ENCODE measurements at places on chromosomes 2 and 18.
A peak's percentile ranks its signal among the peaks of the same experiment; 100 is the strongest.

DNA sequence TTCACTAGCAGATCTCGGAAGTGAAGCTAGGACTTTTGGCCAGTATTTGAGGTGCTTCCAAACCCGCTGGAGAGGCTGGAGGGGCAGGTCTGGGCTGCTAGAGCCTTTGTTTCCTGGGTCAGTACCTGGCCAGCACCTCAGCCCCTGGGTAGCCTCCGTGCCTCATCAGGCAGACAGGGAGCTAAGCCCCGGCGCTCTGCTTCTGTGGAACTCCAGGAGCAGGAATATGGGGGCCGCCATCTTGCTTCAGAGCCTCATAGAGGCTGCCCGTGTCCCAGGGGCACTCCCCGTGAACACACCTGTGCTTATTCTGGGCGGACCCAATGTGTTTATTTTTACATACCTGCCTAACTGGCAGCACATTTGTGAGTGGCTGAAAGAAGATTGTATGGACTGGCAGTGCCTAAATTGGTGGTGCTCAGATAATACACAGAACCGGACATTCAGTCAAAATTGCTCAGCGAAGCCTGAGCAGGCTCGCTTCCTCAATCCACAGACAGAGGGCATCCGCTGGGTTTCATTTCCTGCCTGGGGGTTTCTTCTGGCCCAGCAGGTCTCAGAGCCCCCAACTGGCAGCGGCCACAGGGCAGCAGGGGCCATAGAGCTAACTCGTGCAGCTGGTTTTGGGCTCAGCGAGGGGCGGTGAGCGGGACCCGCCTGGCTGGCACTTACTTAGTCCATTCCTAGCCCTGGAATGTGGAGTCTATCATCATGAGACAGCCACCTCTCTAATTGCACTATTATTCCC, 176.8 kb upstream of the ALKAL2 start:
- no peak for DNase-seq

DNA sequence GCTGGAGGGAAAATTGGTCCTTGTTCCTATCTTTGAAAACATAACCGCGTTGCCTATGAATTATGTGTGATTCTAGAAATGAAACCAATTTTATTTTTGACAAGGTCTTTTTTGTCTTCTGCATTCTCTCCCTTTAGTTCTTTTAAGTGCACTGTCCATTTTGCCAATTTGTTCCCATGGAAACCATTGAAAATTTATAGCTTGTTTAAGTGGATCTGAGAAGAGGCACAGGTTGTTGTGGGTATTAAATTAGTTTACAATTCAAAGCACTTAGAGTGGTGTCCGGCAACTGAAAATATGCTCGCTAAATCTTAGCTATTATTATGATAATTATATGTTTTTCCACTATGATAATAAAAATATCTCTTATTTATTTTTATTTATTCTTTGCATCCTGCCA, 107.5 kb upstream of the FSHR start:
- DNase-seq = no peak

DNA sequence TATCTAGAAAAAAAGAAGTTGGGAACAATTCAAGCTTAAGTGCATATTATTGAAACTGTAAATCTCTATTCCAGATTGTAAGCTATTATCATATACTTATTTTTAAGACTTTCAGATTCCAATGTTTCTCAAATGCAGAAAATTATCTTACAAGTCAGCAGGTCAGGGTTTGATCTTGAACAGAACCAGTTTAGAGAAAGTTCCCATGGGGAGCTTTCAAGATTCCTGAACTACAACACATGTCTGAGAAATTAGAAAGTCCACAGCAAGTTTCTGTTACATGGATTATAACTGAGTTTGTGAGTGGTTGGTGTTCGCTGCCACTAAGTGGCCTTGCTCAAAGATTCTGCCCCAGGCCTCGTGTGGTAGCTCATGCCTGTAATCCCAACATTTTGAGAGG, 31.6 kb upstream of the SP3 start:
- DNase-seq = no peak

DNA sequence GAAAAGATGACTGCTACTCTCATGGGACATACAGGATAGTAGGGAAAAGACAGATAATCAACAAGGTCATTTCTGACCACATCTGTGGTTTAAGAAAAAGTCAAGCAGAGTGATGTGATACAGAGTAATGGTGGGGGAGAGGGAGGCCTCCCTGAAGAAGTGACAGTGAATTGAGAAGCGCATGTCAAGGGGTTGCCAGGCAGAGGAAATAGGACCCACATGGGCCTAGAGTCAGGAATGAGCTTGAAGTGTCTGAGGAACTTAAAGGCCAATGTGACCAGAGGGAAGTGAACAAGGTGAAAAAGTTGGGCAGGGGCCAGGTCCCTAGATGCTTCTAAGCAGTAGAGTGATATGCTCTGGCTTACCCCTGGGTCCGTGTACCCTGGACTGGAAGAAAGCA, 113.5 kb upstream of the PPP1CB start:
- no peak for DNase-seq

DNA sequence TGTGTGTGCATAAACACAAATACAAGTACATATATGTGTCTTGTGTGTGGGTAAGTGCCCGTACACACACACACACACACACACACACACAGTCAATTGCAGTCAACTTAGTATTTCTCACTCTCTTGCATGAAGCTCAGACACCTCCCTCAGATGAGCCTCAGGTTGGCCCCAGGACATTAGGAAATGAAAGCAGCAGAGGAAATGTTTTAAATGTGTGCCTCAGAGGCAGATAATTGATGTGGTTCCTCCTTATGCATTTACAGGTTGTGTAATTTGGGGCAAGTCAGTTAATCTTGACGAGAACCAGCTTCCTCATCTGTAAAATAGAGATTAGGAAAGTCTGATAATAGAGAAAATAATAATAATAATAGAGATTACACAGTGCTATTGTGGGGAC, 814.0 kb upstream of the ID2 start:
- DNase-seq = no peak

DNA sequence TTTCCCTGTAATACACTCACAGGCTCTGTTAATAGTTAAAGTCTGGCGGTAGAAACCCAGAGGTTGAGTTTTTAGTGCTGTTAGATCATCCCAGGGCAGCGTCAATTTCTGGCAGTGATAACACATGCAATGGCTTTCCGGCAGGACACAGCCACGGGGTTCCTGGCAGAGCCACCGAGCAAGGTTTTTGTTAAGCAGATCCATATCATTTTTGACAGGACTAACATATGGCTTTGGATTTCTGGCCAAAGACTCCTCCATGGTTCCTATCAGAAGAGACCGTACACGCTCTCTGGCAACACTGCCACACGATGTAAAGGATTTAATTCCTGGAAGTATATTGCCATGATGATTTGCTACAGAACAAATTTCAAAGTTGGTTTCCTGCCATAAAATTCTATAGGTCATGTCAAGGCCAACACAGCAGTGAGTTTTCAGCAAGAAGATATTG, 854.3 kb downstream of the LRRTM4 start:
- no peak for DNase-seq

GRCh38 chr18:59039449-59039848, 100.2 kb upstream of the SEC11C start:
- no peak for DNase-seq

- no peak for DNase-seq
These were observed 249.3 kb upstream of the SYT4 start for GRCh38 chr18:43526426-43527145.

GRCh38 chr2:239548451-239548871, 147.6 kb upstream of the HDAC4 start:
- no peak for DNase-seq

DNA sequence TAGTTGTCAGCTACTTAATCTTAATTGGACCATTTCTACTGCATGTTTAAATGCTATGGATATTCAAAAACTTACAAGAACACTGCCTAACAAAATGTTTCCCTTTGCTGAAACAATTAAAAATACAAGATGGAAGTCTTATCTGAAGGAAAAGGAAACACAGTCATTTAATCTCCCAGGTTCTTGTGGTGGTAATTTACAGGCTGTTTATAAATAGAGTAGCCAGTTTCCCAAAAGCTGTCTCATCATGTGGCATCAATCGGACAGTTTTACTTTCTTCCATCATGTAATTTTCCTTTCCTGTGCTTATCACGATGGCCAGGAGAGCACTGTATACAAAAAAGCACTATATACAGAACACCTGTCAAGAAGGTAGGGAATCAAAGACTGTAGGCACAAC, 368.1 kb downstream of the ZEB2 start:
- DNase-seq = no peak

GRCh38 chr18:400456-400855, 100.0 kb downstream of the COLEC12 start:
- DNase-seq = peak; percentile 96

DNA sequence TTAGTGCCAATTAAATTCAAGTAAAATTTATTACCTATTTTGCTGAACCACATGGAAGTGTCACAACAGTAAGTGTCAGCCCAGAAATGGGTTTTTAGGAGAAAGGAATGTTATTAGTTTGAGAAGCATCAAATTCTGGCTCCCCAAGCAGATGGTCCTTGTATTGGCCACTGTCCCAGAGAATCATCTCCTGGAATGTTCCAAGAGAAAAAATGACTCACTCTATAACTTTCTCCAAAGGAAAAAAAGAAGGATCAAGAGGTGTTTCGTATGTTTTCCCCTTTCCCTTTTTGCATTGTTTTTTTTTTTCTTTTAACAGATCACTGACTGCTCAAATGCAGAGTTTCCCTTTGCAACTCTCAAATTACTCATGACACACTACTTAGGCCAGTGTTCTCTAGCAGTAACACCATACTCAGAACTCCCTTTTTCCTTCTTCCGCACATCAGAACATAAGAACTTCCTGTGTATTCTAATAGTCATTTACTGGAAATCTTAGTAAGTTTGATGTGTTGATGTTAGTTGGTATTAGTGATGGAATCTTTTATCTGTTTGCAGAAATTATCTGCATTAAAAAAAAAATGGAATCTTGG, 390.3 kb downstream of the GPD2 start:
- DNase-seq = peak; percentile 63

DNA sequence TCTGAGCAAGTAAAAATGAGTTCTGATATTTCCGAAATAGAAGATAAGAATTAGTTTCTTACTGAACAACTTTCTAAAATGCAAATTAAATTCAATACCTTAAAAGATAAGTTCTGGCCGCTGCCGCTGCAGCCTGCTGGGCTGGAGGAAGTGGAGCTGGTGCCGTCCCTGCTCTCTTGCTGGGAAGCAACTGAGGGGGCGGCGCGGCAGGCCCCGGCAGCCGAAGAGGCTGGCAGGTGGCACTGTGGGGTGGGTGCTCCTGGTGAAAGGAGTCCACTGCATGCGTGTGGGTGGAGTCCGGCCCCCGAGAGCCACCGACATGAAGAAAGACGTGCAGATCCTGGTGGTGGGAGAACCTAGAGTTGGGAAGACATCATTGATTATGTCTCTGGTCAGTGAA, 89.5 kb upstream of the ZNF519 start:
- DNase-seq = no peak

DNA sequence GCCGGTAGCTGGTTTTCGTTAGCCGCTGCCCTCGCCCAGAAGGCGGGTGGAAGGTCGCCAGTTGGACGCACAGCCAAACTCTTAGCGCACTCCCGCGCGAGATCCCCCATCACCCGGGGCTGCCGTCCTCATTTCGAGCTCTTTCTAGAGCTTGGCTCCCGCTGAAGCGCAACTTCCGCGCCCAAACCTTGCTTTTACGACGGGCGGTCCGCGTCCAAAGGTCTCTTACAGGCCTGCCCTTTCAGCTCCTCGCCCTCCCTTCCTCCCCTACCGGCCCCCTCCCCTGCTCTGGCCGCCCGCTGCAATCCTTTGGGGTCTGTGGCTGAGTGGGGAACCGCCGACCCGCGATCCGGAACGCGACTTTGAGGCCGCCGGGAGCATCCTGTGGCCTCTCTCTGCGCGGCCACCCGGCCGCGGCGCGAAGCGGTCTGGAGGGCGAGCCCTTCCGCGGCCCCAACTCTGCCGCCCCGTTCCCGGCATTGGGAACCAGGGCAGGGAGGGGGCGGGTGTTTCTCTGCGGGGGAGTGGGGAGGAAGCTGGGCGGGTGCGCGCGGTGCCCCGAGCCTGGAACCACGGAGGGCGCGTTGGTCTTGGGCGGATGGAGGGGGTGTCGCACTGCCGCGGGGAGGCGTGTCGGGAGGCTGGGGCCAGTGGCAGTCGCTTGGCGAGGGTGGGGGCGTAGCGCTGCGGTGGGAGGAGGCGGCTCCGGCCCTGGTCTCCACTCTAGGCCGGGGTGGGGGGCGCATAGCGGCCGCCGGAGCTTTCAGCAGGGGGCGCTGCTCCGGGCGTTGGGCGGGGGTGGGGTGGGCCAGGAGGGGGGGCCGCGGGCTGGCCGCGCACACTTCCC, at the start of gene GDF7:
Gene GDF7 (plus strand): TSS at position 841 of the 847 bp plus-strand sequence. CDS start 96 bp downstream, outside the sequence.
- DNase-seq = no peak

GRCh38 chr2:109125593-109126500, 3.2 kb upstream of the SH3RF3 start:
- DNase-seq = peak; percentile 96

DNA sequence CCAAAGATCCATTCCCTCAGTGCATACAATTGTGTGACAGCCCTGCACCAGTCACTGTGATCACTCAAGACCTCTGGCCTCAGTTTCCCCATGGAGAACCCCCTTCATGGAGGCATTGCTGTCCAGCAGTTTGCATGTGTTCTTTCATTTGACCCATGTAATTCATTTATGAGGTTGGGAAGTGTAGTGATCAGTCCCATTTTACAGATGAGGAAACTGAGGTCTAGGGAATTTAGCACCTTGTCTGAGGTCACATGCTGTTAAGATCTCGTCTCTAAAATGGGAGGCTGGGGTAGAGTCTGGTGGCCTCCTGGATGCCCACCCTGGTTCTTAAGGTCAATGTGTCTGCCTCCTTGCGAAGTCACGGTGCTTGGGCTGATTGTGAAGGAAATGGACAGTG, 19.1 kb downstream of the LDLRAD4 start:
- no peak for DNase-seq

- DNase-seq = no peak
These were observed 3.1 kb downstream of the NFE2L2 start for GRCh38 chr2:177261116-177262060.

GRCh38 chr2:182186132-182186735, 200.6 kb downstream of the PPP1R1C start:
- peak; percentile 26 for DNase-seq

DNA sequence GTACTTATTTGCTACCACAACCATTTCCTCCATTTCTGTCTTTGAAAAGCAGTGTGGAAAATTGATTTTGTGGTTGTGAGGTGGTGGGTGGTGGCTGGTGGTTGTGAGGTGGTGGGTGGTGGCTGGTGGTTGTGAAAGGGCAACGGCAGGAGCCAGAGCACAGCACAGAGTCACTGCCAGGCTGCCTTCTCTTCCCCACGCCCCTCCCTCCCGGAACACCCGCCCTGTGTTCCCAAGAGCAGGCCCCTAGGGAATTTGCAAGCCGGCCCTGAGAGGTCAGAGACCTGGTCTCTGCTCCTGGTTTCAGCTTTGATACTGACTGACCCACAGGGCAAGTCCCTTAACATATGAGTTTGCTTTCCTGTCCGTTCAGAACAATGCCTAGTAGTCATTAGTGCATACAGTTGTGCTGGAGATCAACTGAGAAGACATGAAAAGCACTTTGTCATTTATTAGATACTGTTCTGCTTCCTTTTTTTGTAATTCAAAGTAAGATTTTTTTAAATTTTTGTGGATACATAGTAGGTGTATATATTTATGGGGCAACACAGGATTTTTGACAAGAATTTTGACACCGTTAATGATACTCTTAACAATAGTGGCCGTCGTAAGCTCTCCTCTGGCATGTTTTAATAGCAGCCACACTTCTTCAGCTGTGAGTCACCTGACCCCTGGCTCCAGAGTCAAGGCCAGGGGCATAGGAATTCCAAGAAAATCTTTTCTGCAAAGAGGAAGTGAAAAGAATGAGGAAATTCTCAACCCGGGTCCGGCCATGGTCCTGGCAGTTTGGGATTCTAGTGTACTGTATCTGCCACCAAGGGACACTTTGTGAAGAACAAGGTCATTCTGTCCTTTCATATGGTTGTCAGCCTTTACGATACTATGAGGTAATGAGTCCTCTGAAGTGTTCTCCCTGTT, 53.2 kb downstream of the ITGA6 start:
- peak; percentile 14 for DNase-seq

- DNase-seq = no peak
These were observed 18.0 kb downstream of the DNMT3A start for GRCh38 chr2:25323610-25324189.
